Type B pancreatic cell (in vitro differentiated cells): ENCODE measurements at places on chromosomes 13 and 19.
A peak's percentile ranks its signal among the peaks of the same experiment; 100 is the strongest.

- peak; percentile 78 for DNase-seq
Measured at GRCh38 chr13:102799426-102800144, 666 bp downstream of the BIVM start.

GRCh38 chr13:110560601-110561343 lies 750 bp downstream of the RAB20 start:
- DNase-seq, result no peak

DNA sequence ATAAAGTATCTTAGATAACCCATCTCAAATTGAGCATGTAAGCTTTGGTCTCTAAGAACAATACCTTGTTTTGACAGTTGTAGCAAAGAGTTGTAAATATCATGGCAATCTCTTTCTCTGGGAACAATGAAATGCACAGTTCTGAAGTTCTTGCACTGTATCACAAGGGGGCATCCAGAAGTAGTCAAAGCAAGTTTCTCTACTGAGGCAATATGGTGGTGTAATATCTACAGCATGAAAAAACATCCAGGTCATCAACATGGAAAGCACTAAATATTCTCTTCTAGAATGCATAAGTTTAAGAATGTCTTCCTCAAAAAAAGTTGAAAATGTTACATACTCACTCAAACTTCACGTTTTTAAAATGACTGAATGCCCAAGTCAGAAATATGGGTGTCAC lies 19.6 kb downstream of the MTMR6 start:
- DNase-seq, result no peak

- no peak for DNase-seq
Measured at GRCh38 chr13:24215732-24216131, 55.2 kb downstream of the SPATA13 start.

- no peak for DNase-seq
Measured at GRCh38 chr19:6279620-6279930, 200 bp downstream of the MLLT1 start.

DNA sequence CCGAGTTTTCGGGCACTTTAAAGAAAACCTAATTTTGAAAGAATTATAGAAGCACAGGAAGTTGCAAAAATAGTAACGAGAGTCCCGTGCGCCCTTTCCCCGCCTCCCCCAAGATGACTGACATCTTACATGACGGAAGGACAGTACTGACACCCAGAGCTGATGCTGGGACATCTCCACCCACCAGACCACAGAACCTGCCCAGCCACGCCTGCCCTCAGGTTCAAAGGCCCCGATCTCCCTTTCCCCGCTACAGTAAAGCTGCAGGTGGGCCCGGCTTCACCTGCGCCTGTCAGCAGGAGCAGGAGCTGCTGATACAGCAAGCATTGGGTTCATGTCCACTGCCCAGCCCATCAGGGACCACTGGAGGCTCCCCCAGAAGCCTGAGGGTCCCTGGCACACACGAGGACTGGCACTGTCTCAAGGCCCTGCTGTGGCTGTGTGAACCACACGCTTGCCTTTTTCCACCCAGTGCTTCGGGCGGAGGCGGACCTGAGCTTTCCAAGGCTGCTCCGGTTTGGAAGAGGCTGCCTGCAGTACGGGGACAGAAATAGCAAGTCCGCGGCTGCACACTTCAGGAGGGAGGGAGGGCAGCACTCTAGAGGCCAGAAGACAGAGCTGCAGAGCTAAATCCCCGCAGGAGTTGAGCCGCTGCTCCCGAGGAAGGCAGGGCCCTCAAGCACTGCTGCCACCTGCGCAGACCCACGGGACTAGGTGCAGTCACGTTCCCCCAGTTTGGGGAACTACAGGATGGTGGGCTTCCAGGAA lies 8.7 kb downstream of the MAP2K2 start:
- DNase-seq, result no peak

DNA sequence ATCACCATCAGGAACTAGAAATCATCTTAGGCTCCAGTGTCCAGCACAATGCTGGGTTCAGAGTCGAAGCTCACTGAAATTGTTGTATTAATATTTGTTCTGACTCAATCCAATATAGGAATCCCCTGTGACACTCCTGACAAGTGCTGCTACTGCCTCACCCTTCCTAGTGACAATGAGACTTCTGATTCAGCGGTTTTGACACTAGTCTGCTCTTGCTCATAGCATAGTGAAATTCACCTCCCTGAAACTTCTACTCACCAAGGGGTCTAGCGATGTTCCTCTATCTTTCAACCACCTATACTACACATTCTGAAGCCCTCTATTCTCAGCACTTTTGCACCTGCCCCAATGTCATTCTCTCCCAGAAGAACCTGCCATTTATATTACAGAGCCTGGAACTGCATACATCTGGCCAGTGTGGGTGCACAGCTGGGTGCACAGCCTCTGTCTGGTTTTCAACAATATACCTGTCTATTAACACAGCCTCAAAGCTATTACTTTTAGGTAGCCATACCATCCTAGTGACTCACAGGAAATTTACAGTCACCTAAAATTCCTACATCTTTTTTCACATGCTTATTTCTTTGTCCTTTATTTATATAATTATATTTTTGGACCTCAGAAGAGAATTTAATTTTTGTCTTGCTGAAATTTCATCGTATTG lies 88.3 kb downstream of the DOCK9 start:
- DNase-seq, result no peak

DNA sequence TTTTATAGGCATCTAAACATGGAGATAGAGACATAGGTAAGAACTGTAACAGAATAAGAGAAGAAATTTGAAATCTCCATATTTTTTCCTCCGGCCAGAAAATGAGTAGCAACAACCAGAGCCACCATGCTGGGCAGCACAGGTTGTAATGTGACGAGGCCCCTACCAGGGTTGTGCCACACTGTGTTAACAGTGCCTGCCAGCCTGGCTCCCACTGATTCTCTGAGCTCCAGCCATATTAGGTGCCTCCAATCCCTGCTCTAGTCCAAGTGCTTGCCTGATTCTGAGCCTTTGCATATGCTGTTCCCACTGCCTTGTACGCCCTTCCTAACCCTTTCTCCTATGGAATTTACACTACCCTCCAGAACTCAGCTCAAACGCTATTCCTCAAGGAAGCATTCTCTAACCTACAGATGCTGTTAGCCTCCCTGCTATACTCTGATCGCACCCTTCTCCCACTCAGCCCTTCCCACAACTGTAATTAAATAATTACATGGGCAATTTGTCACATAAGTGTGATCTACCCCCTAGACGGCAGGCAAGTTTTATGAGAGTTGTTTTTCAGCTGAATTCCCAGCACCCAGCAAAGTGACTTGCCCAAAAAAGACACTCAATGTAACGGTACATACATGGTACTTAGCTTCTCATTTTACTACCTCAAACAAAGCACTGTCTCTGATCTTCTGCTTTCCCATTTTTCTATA lies 37.6 kb upstream of the STARD13 start:
- no peak for DNase-seq

GRCh38 chr13:49124693-49125304 lies 95.3 kb upstream of the MLNR start:
- no peak for DNase-seq

GRCh38 chr13:114166381-114167131 lies 12.5 kb upstream of the CFAP97D2 start:
- no peak for DNase-seq

DNA sequence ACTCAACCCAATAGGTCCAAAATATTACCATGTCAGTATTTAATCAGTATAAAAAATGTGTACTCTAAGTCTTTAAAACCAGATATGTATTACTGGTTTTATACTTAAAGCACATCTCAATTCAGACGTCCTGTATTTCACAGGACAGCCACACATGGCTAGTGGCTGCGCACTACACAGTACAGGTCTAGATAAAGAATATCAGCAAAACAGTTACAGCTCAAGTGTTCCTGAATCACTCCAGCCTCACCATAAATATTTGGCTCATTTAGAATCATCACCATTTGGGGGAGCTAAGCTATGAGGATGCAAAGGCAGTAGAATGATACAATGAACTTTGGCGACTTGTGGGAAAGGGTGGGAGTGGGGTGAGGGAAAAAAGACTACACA lies 89.0 kb downstream of the DOCK9 start:
- no peak for DNase-seq

DNA sequence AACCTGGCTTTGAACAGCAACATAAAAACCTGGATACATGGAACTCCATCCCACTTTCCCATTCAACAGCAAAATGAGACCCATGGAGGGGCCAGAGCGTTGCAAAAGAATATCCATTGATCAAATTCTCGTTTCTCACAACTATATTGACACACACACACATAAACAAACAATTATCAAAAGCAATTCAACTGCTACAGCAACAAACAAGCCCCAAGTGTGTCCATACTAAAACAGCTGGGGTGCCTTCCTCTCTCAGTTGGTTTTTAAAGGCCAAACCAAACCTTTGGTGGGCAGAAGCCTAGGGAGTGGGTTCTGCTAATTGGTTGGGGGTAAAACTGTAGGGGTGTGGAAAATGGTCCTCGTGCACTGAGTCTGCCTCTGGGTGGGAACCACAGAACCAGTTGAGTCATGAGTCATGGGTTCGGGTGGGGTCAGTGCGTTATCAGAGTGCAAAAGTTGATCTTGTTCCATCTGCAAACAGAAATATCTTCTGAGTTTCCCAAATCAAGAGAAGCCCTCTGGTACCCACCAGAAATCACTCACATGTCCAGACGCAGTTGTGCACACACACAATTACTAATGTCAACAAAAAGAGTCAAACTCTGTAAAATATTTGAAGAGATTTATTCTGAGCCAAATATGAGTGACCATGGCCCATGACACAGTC lies 18.5 kb downstream of the GPR42 start:
- peak; percentile 25 for DNase-seq

DNA sequence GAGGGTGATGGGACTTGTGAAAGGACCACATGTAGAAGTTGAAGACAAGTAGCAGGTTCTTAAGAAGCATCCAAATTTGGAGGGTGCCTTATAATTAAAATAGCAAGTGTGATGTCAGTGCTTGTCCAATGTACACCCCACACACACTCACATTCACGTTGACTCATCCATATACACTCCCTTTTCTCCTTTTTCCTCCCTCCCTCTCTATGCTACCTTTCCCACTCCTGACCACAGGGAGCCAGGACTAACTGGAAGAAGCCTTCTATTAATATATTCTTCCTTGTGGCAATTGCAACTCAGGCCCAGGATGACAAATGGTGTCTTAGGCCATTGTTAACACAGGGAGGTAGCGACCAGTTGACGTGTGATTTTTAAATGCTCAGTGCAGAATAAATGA lies 16.3 kb upstream of the GPR183 start:
- DNase-seq, result no peak

- no peak for DNase-seq
Measured at GRCh38 chr13:113232208-113233003, 23.0 kb downstream of the CUL4A start.

DNA sequence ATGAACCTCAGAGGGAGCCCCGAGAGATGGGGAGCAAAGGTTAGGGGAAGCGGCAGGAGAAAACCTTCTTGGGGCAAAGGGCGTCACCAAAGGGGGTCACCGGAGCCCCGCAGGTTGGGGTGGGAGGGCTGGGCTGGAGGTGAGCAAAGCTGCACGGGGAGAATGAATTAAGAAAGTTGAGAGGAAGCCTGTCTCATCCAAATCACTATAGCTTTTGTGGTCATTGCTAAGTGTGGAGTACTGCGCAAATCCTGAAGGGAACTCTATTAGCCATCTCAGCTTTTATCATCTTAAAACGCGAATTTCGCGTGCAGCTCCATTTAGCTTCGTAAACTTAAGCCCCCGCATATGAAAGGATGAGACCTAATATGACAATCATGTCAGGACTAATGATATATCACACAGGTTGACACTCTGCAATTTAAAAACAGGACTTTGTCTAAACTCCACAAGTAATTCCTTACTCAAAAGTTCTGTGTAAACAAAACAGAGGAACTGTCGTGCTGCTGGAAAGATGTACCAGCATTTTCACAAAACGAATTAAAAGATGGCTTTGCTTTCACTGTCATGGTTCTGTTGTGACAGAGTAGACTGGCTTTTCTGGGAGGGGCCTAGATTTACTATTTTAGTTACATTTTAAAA lies 631 bp downstream of the LACC1 start:
- DNase-seq, result no peak

DNA sequence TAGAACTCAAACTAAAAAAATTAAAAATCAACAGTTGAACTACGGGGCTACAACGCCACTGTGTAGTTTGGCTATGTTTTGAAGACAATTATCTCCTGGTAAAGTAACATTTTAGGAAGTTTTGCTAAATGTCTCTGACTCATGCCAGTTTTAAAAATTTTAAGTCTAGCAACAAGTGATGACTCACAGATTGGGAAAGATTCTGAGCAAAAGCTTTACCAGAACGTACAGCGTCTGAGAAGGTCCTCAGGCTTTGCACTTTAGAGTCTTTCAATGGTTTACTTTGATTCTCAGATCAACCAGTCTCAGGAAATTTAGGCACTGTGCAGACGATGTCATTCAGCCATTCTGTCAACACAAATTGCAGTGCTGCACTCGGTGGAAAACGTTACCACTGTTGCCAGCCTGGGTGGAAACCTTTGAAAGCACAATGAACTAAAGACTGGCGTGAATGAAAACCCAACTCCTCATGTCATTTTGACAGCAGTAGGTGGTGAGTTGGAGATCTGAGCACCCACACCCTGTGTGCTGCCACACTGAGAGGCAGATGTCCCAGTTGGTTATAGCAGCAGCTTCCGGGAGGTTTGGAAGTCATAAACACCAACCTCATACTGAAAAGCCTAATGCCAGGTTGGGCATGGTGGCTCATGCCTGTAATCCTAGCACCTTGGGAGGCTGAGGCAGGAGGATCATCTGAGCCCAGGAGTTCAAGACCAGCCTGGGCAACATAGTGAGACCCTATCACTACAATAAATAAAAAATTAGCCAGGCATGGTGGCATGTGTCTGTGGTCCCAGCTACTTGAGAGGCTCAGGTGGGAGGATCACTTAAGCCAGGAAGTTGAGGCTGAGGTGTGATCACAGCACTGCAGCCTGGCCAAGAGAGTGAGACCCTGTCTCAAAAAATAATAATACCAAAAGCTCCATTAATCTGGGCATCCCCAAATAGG lies 6.3 kb upstream of the WTIP start:
- DNase-seq, result no peak

DNA sequence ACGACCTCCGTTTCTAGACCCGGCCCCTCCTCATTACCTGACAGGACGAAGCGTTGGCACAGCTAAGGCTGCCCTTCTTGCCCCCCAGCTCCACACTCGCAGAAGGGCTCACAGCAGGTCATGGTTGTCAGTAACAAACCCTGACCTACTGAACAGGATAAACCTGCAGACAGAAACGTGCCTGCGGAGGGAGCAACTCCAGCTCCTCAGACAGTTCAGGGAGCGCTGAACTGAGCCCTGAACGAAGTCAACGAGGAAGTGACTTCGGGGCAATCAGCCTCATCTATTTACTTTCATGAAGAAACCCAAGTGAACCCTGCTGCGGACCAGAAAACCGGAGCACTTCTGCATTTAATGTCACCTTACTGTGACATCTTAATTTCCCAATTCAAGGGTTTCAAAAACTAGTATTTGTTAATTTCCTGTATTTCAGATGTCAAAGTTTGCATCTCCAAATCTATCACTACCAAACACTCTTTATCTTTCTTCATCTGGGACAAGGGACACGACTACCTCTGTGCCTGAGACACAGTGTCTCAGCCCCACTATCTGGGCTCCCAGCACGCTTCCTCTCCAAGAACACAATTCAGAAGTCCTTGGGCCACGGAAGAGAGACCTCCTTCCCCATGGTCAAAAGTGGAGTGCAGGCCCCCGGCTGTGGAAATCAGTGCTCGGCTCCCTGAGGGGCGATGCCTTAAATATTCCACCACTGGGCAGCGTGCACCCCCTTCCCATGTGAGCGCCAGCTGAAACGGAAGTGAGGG lies 40.2 kb downstream of the CARS2 start:
- DNase-seq, result no peak

- DNase-seq, result no peak
Measured at GRCh38 chr13:76711550-76712182, 174.5 kb downstream of the KCTD12 start.

- DNase-seq, result no peak
Measured at GRCh38 chr19:19211499-19212420, at the start of gene NCAN. TSS of gene NCAN (plus strand) at chr19:19211958. CDS start at chr19:19216954, 4,996 bp downstream.
